ENCODE measurements at places on chromosomes 3 and 15. TPM values are rescaled to one million over a fixed set of nuclear protein-coding genes. Genes with fewer than 3 reads are reported as not detected.

Gene SAMMSON
- not detected for total RNA-seq

Gene PLA2G4D
- total RNA-seq = not detected

Gene HHLA2
- total RNA-seq = not detected

Gene GPR87
- not detected for total RNA-seq

Gene TEX55
- total RNA-seq = not detected

Gene BNC1
- not detected for total RNA-seq

Gene CCDC191
- 5.7 TPM for total RNA-seq

Gene CELSR3
- 2.0 TPM for total RNA-seq

Gene XCR1
- not detected for total RNA-seq

Gene LRRC2
- total RNA-seq = not detected

Gene TMEM45A
- 0.49 TPM for total RNA-seq

Gene OR5K2
- total RNA-seq = not detected

Gene TAGLN3
- not detected for total RNA-seq

Gene ALDH1A2
- 2.8 TPM for total RNA-seq

Gene BOC
- not detected for total RNA-seq

Gene GOLGA8K
- total RNA-seq = 4.5 TPM

Gene PLXNA1
- total RNA-seq = 2.8 TPM

Gene C2CD4A
- total RNA-seq = not detected
